ENCODE measurements at places on chromosomes 1 and 21.

- DNase-seq: no peak
Observed at GRCh38 chr1:110234691-110235090, 24.6 kb downstream of the KCNC4 start.

- DNase-seq: no peak
Observed at GRCh38 chr1:2957329-2957728, 63.9 kb upstream of the ACTRT2 start.

DNA sequence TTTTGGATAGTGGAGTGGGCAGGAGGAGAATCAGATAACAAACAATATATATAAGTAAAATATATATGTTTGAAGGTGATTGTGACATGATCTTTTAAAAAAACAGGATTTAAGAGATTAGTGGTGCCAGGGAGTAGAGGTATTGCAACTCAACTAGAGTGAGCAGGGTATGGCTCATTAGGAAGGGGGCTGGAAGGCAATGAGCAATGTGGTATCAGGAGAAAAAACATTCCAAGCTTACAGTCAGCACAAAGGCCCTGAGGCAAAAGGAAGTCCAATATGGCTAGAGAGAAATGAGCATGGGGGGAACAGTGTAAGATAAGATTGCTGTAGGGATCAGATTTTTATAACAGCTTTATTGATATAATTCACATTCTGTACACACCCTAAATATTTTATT is 5.3 kb upstream of the GADD45A start:
- no peak for DNase-seq

DNA sequence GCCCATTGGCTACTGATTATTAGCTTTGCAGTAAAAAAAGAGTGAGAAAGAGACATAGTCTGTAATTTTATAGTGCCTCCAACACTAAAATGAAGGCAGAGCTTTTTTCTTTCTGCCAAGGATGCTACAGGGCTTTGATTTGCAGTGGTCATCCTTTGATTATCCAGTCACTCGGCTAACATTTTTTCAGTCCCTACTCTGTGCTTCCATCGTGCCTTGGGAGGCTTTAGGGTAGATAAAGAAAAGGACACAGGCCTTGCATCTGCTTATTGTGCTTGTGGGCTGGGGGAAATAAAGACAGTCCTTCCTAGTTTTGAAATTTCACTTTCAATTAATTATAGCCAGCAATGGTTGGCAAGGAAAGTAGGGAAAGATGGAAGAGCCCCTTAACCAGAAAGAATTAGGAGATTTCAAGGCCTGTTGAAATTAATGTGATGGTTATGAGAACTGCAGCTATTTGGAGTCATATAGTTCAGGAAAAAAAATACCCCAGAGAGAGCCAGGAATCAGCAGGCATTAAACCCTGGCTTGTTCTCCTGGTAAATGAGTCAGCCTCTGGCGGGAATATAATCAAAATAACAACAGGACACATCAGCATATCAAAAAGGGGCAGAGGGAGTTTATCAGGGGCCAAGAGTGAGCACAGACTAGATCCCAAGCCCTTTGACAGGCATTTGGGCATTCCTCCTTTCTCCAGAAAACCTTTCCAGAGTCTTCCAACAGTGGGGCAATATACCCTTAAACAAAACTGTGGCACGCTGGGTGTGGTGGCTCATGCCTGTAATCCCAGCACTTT is 27.4 kb downstream of the CACHD1 start:
- no peak for DNase-seq

- no peak for DNase-seq
Observed at GRCh38 chr21:45877821-45878469, 103.6 kb upstream of the COL6A1 start.

GRCh38 chr1:67446893-67447292 is 16.7 kb upstream of the SERBP1 start:
- no peak for DNase-seq

DNA sequence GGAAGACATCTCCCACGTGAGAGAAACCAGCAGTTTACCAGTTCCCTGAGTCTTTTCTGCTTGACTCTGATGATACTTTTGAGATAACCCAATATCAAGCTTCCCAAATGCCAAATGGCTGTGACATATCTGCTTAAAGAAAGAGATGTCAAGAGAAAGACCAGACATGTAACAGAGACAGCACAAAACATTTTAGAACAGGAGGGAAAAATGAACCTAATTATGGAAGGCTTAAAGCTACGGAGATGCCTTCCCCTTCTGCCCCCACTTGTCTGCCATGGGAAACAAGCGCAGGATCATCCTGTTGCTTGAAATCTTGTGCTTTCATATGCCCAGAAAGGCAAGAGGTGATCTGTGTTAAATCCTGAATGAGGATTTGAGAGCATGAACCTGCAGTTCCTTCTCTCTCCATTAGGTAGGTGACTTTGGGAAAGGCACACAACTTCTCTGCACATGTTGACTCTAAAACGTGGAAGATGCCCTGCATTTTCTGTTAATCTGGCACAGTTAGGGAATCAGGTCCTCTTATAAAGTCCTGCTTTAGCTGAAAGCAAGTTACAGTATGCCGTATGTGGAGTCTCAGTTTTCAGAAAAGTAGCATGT is 46.7 kb upstream of the MTR start:
- no peak for DNase-seq

DNA sequence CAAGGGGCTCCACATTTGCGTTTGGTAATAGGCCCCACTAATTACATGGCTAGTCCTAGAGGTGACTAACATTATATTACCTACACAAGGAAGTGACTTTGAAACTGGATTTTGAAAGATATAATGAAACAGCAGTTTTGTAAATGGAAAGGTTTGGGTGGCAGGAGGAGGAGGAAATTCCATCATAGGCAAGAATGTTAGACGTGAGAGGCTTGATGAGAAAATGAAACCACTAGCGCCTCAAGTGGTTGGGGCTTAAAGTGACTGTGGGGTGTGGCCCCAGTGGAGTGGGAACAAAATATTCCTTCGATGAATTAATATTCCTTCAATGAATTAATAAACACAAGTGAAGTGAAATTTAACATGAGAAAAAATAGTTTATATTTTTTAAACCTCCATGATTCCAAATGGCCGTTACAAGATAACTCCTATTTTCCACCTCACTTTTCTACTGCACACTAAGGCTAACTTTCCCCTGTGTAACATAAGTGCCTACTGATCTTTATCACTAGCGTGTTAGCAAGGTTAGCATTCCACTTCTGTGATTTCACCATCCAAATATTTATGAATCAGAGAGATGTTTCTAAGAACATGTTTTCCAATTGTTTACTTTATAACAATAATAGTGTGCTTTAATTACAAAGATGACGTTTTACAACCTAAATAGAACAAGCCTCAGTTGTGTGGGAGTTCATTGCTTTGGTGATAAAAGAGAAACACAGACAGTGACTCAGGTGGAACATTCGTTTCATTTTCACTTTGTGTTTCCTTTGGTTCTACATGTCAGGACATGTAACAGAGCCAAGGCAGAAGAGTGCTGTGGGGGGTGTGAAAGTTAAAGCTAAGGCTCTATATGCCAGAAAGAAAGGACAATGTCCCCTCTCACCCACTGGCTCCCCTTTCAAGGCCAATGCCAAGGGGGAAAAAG is 12.5 kb upstream of the ATF3 start:
- no peak for DNase-seq

GRCh38 chr1:184513966-184514365 is 127.1 kb downstream of the C1orf21 start:
- DNase-seq: no peak
